ENCODE measurements at places on chromosomes 5 and 9.

GRCh38 chr5:117082977-117083376 lies 508.4 kb upstream of the SEMA6A start:
- no peak for DNase-seq

DNA sequence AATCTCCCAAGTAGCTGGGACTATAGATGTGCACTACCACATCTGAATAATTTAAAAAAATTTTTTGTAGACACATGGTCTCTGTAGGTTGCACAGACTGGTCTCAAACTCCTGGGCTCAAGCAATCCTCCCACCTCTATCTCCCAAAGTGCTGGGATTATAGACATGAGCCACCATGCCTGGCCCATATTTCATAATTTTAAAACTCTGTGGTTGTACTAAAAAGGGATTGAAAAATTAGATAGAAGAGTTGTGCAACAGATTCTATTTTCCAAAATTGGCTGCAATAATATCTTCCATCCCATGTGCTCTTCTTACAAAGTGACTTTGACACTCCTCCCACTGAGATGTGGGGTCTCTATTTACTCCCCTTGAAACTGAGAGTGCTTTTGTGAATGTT lies 7.6 kb upstream of the UHRF2 start:
- DNase-seq = no peak

DNA sequence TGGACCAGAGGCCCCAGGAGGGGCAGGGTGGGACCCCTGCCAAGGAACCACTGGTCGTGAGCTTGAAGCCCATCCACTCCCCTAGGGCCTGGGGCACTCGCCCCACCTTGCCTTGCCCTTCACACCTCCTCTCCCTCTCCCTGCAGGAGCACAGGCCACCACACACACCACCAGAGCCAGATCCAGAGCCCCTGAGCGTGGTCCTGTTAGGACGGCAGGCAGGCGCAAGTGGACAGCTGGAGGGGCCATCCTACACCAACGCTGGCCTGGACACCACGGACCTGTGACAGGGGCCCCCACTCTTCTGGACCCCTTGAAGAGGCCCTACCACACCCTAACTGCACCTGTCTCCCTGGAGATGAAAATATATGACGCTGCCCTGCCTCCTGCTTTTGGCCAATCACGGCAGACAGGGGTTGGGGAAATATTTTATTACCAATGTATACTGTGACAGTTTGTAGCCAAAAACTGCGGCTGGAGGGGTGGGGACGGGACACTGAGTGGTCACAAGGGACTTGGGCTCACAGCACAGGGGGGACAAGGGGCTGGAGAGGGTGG lies 14.5 kb downstream of the GPRIN1 start:
- no peak for DNase-seq

- no peak for DNase-seq
These were observed 138.8 kb downstream of the ADAMTS16 start for GRCh38 chr5:5278815-5279381.

DNA sequence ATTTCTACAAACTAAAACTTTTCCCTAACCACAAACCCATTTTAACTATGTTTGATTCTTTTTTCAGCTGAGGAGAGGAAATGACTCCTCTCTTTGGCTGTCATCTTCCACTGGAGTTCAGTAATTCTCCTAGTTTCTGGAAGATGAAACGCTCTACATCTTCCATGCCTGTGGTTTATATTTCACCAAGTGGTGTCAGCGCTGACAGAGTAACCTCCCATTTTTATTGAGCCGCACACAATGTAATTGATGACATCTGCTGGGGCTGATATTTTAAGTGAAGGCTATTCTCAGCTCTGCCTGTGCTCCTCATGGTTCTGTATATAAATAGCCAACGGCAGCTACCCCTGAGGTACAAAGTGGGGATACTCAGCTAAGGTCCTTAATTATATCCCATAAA lies 234.6 kb downstream of the SPOCK1 start:
- DNase-seq = no peak

DNA sequence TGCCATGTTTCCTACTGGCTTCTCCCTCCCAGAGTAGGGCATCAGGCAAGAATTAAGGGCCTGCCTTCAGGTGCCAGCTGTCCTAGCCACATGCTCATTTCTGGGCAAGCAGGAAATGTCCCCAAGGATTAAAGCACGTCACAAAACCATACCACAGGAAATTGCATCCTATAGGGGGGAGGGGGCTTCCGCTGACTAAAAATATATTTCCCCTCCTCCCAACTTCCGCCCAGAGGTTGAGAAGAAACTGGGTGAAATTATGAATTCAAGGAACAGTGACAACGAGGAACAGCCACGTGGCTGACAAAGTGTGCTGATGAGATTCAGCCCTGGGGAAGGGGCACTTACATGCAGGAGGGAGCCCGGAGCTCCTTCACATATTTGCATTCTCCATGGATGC lies 4.1 kb downstream of the HBEGF start:
- no peak for DNase-seq

DNA sequence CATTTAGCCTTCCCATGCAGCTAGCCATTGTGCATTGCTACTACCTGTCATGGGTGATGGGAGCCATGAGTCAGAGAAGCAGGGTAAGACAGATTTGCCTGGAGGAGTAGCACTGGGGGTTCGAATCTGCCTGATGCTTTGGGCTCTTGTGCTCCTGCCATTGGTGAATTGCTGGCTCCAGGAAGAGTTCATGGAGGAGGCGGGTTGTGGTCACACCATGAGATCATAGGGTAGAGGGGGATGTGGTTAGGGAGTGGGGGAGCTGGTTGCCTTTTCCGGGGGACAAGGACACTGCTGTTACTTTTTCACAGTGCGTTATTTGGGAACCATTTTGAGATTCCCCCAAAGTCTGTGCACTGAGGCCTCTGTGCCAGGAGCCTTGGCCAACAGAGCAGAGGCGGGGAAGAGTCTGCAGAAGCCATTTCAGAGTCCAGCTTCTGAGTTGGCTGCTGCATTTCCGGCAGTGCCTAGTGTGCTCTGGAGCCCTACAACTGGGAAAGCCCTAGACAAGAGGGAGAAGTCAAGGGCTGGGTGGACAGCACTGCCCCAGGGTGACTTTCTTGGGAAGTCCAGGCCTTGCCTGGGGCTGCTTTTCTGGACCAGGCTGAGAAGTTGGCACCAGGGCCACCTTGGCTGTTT lies 6.2 kb downstream of the ANGPTL2 start:
- DNase-seq = no peak

DNA sequence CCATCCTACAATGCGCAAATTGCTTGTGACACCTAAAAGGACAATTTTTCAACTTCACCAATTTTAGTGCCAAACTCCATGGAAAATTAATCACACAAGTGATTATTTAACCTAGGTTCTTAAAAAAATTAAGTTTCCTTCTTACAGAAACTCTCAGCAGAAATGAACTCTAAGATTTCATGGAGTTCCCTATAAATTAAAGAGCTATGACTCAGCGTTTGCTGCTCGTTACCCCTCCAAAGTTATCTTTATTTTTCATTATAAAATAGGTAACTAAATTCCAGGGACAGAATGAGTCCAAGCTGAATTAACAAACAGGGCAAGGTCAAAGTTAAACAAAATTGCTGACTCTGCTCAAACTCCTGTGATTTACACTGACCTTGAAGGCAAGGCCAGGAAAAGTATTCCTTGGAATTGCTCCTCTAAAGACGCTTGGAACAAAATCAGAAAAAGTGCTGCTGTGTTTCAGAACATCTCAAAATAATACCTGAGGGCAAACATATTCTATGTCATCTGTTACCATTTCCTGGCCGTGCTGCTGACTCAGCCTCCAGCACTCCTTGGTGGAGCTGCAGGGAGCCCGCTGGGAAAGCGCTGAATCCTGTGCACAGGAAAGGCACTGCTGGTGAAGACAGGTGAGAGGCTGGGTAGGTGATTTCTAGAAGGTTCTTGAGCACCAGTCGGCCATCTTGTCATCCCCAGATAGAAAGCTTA lies 2.5 kb upstream of the CMBL start:
- no peak for DNase-seq

All from neural crest cell (in vitro differentiated cells).